T-cell (primary cell): ENCODE measurements at places on chromosomes 1 and 21. TPM values are rescaled to one million over a fixed set of nuclear protein-coding genes. Genes with fewer than 3 reads are reported as not detected.

DNA sequence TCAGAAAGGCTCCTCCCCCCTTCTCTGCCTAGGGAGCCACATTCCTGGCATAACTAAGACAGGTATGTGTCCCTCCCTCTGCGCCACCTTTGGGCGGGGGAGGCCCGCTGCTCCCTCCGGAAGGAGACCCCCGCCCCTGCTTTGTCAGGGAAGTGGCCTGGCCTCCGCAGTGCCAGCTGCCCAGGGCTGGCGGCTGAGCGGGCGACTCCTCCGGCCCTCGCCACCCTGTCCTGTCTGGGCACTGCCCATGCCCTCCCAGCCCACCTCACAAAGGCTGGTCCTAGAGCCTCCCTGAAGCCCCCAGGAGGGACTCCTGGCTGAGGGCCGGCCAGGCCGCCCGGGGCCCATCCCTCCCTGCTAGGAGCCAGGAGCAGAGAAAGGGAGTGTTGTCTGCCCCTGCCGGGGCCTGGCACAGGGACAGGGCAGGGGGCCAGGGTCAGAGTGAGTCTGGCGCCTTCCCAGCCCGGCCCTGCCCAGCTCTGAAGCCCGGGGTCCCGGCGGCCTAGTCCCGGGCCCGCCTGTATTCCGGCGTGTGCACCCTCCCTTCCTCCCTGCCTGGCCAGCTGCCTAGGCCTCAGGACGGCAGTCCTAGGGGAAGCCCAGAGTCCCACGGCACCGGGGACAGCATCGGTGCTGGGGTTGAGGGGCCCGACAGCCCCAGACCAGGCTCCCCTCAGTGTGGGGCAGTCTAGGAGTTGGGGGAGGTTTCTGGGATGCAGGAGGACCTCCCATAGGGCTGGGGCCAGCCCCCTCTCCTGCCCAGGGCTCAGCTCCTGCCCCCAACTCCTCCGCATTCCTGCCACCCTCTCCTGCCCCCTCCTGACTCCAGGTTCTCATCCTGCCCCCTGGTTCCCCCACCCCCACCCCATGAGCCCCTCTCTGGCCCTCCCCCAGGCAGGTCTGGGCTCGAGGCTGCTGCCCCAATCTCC lies 5.1 kb downstream of the AGRN start:
- no peak for DNase-seq
- H3K36me3 ChIP-seq: no peaks in the 10 kb centered on the region
- H3K4me1 ChIP-seq: peaks cover 23% of the 10 kb centered on the region
- no peak overlapping the region for H3K27ac ChIP-seq
- no peak overlapping the region for H3K4me3 ChIP-seq

- no peaks in the 10 kb centered on the region for H3K36me3 ChIP-seq
- no peaks in the 10 kb centered on the region for H3K4me1 ChIP-seq
- no peak overlapping the region for H3K27ac ChIP-seq
- no peak overlapping the region for H3K4me3 ChIP-seq
- H3K27me3 ChIP-seq: no peaks in the 10 kb centered on the region
Measured at GRCh38 chr1:172955161-172955815, 95.5 kb downstream of the TNFSF18 start.

DNA sequence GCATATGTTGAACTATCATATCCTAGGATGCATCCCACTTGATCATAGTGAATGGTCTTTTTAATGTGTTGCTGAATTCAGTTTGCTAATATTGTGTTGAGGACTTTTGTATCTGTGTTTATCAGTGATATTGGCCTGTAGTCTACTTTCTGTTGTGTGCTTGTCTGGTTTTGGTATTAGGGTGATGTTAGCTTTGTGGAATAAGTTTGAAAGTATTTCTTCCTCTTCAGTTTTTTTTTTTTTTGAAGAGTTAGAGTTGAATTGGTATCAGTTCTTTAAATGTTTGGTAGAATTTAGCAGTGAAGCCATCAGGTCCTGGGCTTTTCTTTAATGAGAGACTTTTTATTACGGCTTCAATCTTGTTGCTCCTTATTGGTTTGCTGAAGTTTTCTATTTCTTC lies 162.3 kb downstream of the VAV3 start:
- H3K27ac ChIP-seq: no peak overlapping the region
- no peak for DNase-seq
- no peaks in the 10 kb centered on the region for H3K27me3 ChIP-seq
- no peaks in the 10 kb centered on the region for H3K36me3 ChIP-seq
- peaks cover 27% of the 10 kb centered on the region for H3K4me1 ChIP-seq

DNA sequence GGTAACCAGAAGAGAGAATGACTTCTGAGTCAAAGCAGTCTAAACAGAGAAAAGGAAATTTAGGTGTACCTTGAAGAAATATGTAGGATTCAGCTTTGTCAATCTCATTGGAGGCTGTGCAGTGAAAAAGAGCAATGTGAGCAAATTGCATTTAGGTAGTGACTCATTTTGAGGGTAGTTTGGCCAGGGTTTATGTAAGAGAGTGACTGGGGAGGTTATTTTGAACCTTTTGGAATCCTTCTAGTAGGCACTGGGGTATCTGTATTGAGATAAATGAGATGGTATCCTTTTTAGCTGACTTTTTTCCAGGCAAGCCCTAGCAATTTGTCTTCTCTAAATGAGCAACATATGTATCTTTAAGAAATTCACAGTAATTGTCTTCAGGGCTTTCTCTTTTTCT lies 95.9 kb downstream of the DISP1 start:
- H3K4me3 ChIP-seq: no peak overlapping the region
- no peaks in the 10 kb centered on the region for H3K27me3 ChIP-seq
- DNase-seq: no peak
- no peaks in the 10 kb centered on the region for H3K36me3 ChIP-seq

DNA sequence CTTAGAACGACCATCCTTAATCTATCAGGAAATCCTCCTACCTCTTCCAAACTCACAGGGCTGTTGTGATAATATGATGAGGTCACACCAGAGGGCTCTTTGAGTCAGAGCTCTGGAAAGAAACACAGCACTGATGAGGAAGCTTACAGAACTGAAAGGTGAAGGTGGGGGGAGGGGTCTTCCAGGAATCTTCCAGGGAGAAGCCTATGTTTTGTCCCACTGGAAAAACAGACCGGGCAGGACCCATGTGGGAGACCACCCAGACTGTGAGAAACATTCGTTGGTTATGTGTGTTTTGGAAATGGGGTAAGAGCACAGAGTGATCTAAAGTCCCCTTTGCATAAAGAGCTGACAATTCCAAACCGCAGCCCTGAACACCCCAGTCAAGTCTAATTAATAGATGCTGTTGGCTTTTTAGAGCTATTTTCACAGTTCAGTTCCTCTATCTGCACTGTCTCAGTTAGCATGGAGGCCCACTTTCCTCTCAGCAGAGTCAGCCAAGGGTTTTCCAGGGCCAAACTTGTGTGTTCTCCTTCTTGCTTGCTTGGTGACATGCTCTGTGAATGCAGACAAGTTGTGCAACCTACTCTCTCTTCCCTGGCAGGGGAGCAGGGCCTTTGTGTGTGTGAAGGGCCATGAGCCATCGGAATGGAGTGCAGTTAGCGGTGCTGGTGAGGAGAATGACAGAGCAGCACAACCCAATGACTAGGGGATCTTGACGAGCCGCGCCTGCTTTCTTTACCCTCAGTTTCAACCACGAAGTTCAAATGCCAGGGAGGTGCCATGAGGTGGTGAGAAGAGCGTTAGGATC lies 12.3 kb downstream of the PHLDA3 start:
- H3K4me1 ChIP-seq: no peaks in the 10 kb centered on the region
- H3K27me3 ChIP-seq: peaks cover 17% of the 10 kb centered on the region
- no peaks in the 10 kb centered on the region for H3K36me3 ChIP-seq

DNA sequence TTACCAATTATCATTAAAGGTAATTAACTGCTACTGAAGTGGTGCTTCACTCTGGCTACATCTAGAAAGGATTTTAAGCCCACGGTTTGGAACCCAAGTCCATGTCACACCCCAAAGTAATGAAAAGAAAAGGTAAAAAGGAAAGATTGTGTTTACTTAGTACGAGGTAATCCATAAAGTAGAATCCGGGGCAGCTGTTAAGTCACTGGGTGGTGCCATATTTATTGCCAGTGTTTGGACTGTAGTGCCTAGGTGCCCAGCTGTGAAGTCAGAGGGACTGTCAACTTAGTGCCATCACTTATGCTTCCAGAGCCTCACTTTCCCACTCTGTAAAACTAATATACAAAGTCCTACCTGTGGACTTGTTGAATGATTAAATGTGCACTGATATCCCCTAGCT lies 52.2 kb upstream of the GRHL3 start:
- H3K4me3 ChIP-seq: no peak overlapping the region
- no peak overlapping the region for H3K27ac ChIP-seq
- no peaks in the 10 kb centered on the region for H3K36me3 ChIP-seq
- H3K4me1 ChIP-seq: no peaks in the 10 kb centered on the region
- no peak for DNase-seq
- H3K27me3 ChIP-seq: no peaks in the 10 kb centered on the region

- H3K27me3 ChIP-seq: peaks cover 11% of the 10 kb centered on the region
- no peaks in the 10 kb centered on the region for H3K4me1 ChIP-seq
- DNase-seq: no peak
- H3K36me3 ChIP-seq: no peaks in the 10 kb centered on the region
Measured at GRCh38 chr1:4150262-4150661, 250.2 kb upstream of the C1orf174 start.

C1orf141 gene
- not detected for total RNA-seq
